Smooth muscle cell of trachea (primary cell): ENCODE measurements at places on chromosomes 1 and 21. TPM values are rescaled to one million over a fixed set of nuclear protein-coding genes. Genes with fewer than 3 reads are reported as not detected.

ZRANB2 gene
- total RNA-seq: 33.7 and 51.6 TPM in 2 replicates

RGSL1 gene
- not detected in 2 replicates for total RNA-seq

HSPA6 gene
- 4.7 and 6.5 TPM in 2 replicates for total RNA-seq

TTC24 gene
- total RNA-seq: not detected in 2 replicates

SPRR2F gene
- not detected in 2 replicates for total RNA-seq

NOS1AP gene
- under 0.01 and 0.29 TPM in 2 replicates for total RNA-seq

MOB3C gene
- total RNA-seq: 9.7 and 17.5 TPM in 2 replicates

TMEM125 gene
- total RNA-seq: not detected in 2 replicates

OR14K1 gene
- not detected in 2 replicates for total RNA-seq

DNAJC28 gene
- 1.3 and 3.2 TPM in 2 replicates for total RNA-seq

SNAPIN gene
- total RNA-seq: 65.5 and 73.7 TPM in 2 replicates

AMIGO1 gene
- 1.0 and 3.6 TPM in 2 replicates for total RNA-seq

LEFTY1 gene
- total RNA-seq: not detected in 2 replicates

ABCD3 gene
- total RNA-seq: 39.7 and 43.3 TPM in 2 replicates

MRPS14 gene
- 21.5 and 33.3 TPM in 2 replicates for total RNA-seq

PNRC2 gene
- total RNA-seq: 76.9 and 128 TPM in 2 replicates

LCE6A gene
- not detected in 2 replicates for total RNA-seq

F13B gene
- total RNA-seq: not detected in 2 replicates

HSD3B1 gene
- not detected in 2 replicates for total RNA-seq

NBPF6 gene
- total RNA-seq: not detected in 2 replicates

OR2T35 gene
- total RNA-seq: not detected in 2 replicates

LYPD8 gene
- not detected in 2 replicates for total RNA-seq

IPP gene
- 16.9 and 20.2 TPM in 2 replicates for total RNA-seq

C1orf116 gene
- not detected in 2 replicates for total RNA-seq

RCAN3 gene
- total RNA-seq: 5.8 and 9.9 TPM in 2 replicates

ERICH3 gene
- 0.15 TPM in 1 of 2 replicates, not detected in the other for total RNA-seq

IGSF5 gene
- not detected in 2 replicates for total RNA-seq

RWDD3 gene
- total RNA-seq: 9.3 and 20.9 TPM in 2 replicates

OXCT2 gene
- 1.9 and 4.1 TPM in 2 replicates for total RNA-seq

SH2D5 gene
- 4.2 and 6.3 TPM in 2 replicates for total RNA-seq
